ENCODE measurements at places on chromosomes 2 and 18. TPM values are rescaled to one million over a fixed set of nuclear protein-coding genes. Genes with fewer than 3 reads are reported as not detected.

The REG3G gene
- not detected for total RNA-seq

The ASPRV1 gene
- total RNA-seq, result 0.33 TPM

The CCT7 gene
- total RNA-seq, result 262 TPM

The PLGLB2 gene
- total RNA-seq, result 1.7 TPM

The IL37 gene
- not detected for total RNA-seq

The DCC gene
- total RNA-seq, result not detected

The NT5C1B gene
- total RNA-seq, result not detected

The SH3BP4 gene
- total RNA-seq, result 74.8 TPM

The CXCR1 gene
- total RNA-seq, result not detected

The CCDC74A gene
- total RNA-seq, result 5.9 TPM

The LYPD6B gene
- total RNA-seq, result not detected

The TCF7L1 gene
- 0.83 TPM for total RNA-seq

The AOX1 gene
- total RNA-seq, result 81.4 TPM

The WNT10A gene
- not detected for total RNA-seq

The HMSD gene
- total RNA-seq, result 0.83 TPM

The PSTPIP2 gene
- 8.2 TPM for total RNA-seq

The NDC80 gene
- 9.7 TPM for total RNA-seq

The HRH4 gene
- under 0.01 TPM for total RNA-seq

The MC4R gene
- not detected for total RNA-seq

The L3MBTL4 gene
- total RNA-seq, result 1.3 TPM

The RFTN2 gene
- total RNA-seq, result 10.2 TPM

The ARHGAP28 gene
- total RNA-seq, result 27.2 TPM

The ZNF521 gene
- total RNA-seq, result 23.6 TPM

The KLHL30 gene
- total RNA-seq, result 1.2 TPM

The FLACC1 gene
- 1.3 TPM for total RNA-seq

The IL1A gene
- 0.17 TPM for total RNA-seq

The SMCHD1 gene
- total RNA-seq, result 96.6 TPM

The SPATA3 gene
- not detected for total RNA-seq

The GAL3ST2 gene
- total RNA-seq, result not detected

The RUFY4 gene
- not detected for total RNA-seq

The DNER gene
- 0.26 TPM for total RNA-seq

The CHST9 gene
- not detected for total RNA-seq

The CERKL gene
- not detected for total RNA-seq

The MTHFD2 gene
- total RNA-seq, result 334 TPM

The PJVK gene
- 4.3 TPM for total RNA-seq
